ENCODE measurements at places on chromosomes 4 and X. TPM values are rescaled to one million over a fixed set of nuclear protein-coding genes. Genes with fewer than 3 reads are reported as not detected.

GRCh38 chr4:118076958-118077766, 42.9 kb downstream of the NDST3 start:
- H3K4me3 ChIP-seq: no peak overlapping the region
- 0 out of 2 replicates have a peak, but pooled peaks cover 12% of the 10 kb centered on the region for H3K27me3 ChIP-seq
- no peaks in the 10 kb centered on the region for H3K4me1 ChIP-seq
- peak; percentile 57 for DNase-seq
- H3K36me3 ChIP-seq: no peaks in the 10 kb centered on the region

DNA sequence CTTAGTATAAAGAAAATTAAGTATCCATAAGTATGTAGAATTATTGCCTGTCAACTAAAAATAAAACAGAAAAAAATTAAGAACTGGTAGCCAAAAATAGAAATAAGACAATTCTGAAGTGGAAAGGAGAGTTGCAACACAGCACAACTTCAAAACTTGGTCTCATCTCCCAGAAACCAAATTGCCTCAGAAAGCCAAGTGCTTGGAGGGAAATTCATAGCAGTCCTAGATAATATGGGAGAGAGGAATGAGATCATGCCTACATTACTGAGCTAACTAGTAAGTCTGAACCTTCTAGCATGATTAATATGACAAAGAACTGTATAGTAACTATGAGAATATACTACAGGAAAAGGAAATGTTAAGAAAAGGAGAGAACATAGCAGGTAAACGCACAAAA, 256.5 kb downstream of the LDB2 start:
- no peak overlapping the region for H3K4me3 ChIP-seq
- no peaks in the 10 kb centered on the region for H3K27me3 ChIP-seq
- H3K36me3 ChIP-seq: no peaks in the 10 kb centered on the region
- H3K27ac ChIP-seq: peak overlapping the region; percentile 40

Gene TMEM156
- total RNA-seq: not detected

- H3K36me3 ChIP-seq: no peaks in the 10 kb centered on the region
- H3K27ac ChIP-seq: no peak overlapping the region
- no peak overlapping the region for H3K4me3 ChIP-seq
- peaks cover 10% of the 10 kb centered on the region for H3K4me1 ChIP-seq
- H3K27me3 ChIP-seq: no peaks in the 10 kb centered on the region
These were observed 190.2 kb upstream of the BANK1 start for GRCh38 chr4:101600287-101600686.

- H3K4me1 ChIP-seq: peaks cover 18% of the 10 kb centered on the region
- no peaks in the 10 kb centered on the region for H3K36me3 ChIP-seq
- no peaks in the 10 kb centered on the region for H3K27me3 ChIP-seq
- no peak for DNase-seq
- no peak overlapping the region for H3K4me3 ChIP-seq
These were observed 142.2 kb upstream of the EOLA2 start for GRCh38 chrX:150080497-150080896.

DNA sequence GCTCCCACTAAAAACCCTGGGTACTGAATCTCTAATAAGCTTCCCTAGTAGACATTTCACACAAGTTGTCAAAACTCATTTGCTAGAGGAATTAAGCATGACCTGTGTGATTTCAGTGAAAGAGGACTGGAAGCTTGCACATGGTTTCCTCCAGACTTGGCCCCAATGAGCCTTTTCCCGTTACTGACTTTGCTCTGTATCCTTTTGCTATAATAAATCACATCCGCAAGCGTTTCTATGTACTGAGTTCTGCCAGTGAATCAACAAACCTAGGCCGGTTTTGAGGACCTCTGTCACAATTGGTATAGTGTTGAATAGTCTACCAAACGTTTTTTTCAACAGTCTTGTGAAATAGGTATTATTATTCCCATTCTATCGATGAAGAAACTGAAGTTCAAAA, 8.2 kb downstream of the ATP11C start:
- no peaks in the 10 kb centered on the region for H3K4me1 ChIP-seq
- no peak for DNase-seq
- no peak overlapping the region for H3K27ac ChIP-seq
- no peaks in the 10 kb centered on the region for H3K36me3 ChIP-seq

DNA sequence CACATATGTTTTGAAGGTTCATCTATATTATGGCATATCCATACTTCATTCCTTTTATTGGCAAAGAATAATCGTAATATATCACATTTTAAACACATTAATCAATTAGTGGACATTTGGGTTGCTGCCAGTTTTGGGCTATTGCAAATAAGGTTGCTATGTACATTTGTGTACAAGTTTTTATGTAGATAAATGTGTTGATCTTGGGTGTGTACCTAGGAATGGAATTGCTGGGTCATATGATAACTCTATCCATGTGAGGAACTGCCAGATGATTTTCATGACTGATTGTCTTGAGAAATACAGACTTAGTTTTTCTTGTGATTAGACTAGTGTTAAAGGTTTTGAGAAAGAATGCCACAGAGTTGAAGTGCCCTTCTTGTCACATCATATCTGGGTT, 99.2 kb upstream of the RAB40AL start:
- no peaks in the 10 kb centered on the region for H3K36me3 ChIP-seq
- no peak overlapping the region for H3K27ac ChIP-seq
- H3K27me3 ChIP-seq: no peaks in the 10 kb centered on the region

Gene MCF2
- not detected for total RNA-seq

Gene OCIAD2
- total RNA-seq: 1.1 TPM

- H3K4me3 ChIP-seq: no peak overlapping the region
- no peaks in the 10 kb centered on the region for H3K4me1 ChIP-seq
- H3K27ac ChIP-seq: no peak overlapping the region
- H3K27me3 ChIP-seq: no peaks in the 10 kb centered on the region
These were observed 111.4 kb upstream of the LIMCH1 start for GRCh38 chr4:41426539-41426938.

DNA sequence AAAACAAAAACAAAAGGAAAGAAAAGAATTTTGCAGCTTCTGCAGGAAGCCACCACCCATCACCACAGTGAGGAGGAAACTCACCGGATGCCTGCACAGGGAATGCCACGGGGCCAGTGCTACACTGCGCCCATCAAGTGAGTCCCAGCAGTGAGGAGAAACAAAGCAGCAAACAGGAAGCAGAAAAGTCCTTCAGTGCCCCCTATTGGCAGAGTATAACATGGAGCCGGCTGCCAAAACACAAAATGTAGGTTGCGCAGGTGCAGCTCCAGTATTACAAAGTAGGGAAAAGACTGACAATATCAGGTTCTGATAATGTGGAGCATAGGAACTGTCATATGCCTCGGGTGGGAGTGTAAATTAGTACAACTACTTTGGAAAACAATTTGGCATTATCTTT, 23.3 kb upstream of the SCML2 start:
- DNase-seq: peak; percentile 33
- H3K4me3 ChIP-seq: no peak overlapping the region
- no peaks in the 10 kb centered on the region for H3K4me1 ChIP-seq

- H3K27ac ChIP-seq: no peak overlapping the region
- H3K4me1 ChIP-seq: no peaks in the 10 kb centered on the region
These were observed 32.1 kb upstream of the MTNR1A start for GRCh38 chr4:186587416-186588018.

Gene RNF212
- total RNA-seq: 2.5 TPM

DNA sequence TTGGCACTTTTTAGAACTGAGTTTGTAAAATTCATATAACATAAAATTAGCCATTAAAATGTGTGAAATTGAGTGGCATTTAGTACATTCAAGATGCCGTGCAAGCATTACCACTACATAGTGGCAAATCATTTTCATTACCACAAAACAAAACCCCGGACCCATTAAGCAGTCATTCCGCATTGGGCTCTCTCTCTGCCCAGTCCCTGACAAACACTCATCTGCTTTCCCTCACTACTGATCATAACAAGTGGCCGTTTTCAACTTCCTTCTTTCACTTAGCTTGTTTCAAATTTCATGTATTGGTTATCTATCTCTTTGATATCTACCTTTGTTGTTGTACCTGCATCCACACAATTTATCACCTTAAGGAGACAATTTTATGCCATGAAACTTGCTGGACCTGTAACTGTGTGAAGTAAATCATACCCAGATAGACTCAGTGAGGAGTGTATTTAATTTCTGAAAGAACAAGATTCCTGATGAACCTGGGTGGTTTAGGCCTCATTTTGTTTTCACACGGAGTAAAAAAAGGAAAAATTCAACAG, 202.1 kb downstream of the OR13H1 start:
- H3K4me1 ChIP-seq: no peaks in the 10 kb centered on the region
- H3K4me3 ChIP-seq: no peak overlapping the region
- H3K36me3 ChIP-seq: no peaks in the 10 kb centered on the region
- no peaks in the 10 kb centered on the region for H3K27me3 ChIP-seq

Gene SPOCK3
- not detected for total RNA-seq

- DNase-seq: no peak
- H3K27me3 ChIP-seq: no peaks in the 10 kb centered on the region
- no peaks in the 10 kb centered on the region for H3K4me1 ChIP-seq
- no peak overlapping the region for H3K27ac ChIP-seq
- no peaks in the 10 kb centered on the region for H3K36me3 ChIP-seq
These were observed 89.4 kb upstream of the PPP2R3B start for GRCh38 chrX:475926-476723.

GRCh38 chrX:147876849-147877646, 34.7 kb upstream of the FMR1 start:
- no peak overlapping the region for H3K4me3 ChIP-seq
- no peaks in the 10 kb centered on the region for H3K27me3 ChIP-seq
- no peak for DNase-seq
- no peaks in the 10 kb centered on the region for H3K4me1 ChIP-seq

Gene NRK
- total RNA-seq: not detected

Gene PRKG2
- total RNA-seq: 4.6 TPM

Gene NLGN4X
- under 0.01 TPM for total RNA-seq

- DNase-seq: peak; percentile 50
- no peaks in the 10 kb centered on the region for H3K36me3 ChIP-seq
- no peaks in the 10 kb centered on the region for H3K4me1 ChIP-seq
- H3K27ac ChIP-seq: no peak overlapping the region
- no peaks in the 10 kb centered on the region for H3K27me3 ChIP-seq
These were observed 43.1 kb downstream of the ADAMTS3 start for GRCh38 chr4:72525938-72526337.

Gene TEX13D
- not detected for total RNA-seq

GRCh38 chrX:132277953-132278614, 58.8 kb upstream of the RAP2C start:
- no peak overlapping the region for H3K27ac ChIP-seq
- no peaks in the 10 kb centered on the region for H3K4me1 ChIP-seq
- H3K27me3 ChIP-seq: no peaks in the 10 kb centered on the region
- no peak overlapping the region for H3K4me3 ChIP-seq
- no peak for DNase-seq

DNA sequence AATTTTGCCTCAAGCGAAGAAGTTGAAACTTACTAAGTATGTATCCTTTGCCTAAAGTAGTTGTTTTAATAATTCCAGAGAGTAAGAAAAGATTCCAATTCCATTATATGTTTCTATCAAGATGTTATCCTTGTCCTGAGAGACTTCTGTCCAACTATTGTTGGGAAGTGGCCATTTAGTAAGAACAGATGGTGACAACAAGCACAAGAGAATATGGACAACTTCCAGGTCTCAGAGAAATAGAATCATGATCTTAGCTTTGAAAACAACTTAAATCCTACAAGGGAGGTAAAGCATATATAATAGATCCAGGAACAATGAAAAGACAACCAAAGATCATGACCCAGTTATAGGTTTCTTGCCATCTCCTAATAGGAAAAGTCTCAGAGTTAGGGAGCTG, 486.6 kb upstream of the PCDH10 start:
- H3K4me3 ChIP-seq: no peak overlapping the region
- no peak overlapping the region for H3K27ac ChIP-seq
- no peaks in the 10 kb centered on the region for H3K36me3 ChIP-seq
- H3K27me3 ChIP-seq: no peaks in the 10 kb centered on the region

DNA sequence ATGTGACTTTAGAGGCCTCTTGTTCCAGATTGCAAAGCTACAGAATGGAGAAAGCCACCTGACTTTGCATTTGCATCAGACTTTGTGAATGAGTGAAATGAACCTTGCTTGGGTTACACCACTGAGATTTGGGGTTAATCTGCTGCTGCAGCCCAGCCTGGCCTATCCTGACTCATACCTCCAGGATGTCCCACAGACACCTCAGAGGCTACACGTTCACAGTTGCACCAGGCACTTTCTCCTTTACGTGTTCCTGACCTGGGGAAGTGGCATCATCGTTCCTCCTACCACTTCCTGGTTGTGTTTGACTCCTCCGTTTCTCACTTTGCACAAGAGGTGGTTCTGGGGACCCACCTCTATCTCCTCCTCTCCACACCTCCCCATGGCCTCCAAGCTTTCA, 9.2 kb upstream of the SORCS2 start:
- H3K27me3 ChIP-seq: peaks cover 17% of the 10 kb centered on the region
- H3K27ac ChIP-seq: no peak overlapping the region
- H3K36me3 ChIP-seq: no peaks in the 10 kb centered on the region
- H3K4me3 ChIP-seq: no peak overlapping the region
- DNase-seq: peak; percentile 45

GRCh38 chr4:55080174-55080865, 45.1 kb downstream of the KDR start:
- H3K4me3 ChIP-seq: peak overlapping the region; percentile 65
- peak overlapping the region; percentile 82 for H3K27ac ChIP-seq
- no peaks in the 10 kb centered on the region for H3K36me3 ChIP-seq
- peak; percentile 86 for DNase-seq

Gene SFRP2
- total RNA-seq: 0.65 TPM

- DNase-seq: no peak
- H3K4me1 ChIP-seq: no peaks in the 10 kb centered on the region
- H3K4me3 ChIP-seq: no peak overlapping the region
- H3K27ac ChIP-seq: no peak overlapping the region
- H3K36me3 ChIP-seq: no peaks in the 10 kb centered on the region
These were observed 20.2 kb upstream of the NSUN7 start for GRCh38 chr4:40729555-40729954.

DNA sequence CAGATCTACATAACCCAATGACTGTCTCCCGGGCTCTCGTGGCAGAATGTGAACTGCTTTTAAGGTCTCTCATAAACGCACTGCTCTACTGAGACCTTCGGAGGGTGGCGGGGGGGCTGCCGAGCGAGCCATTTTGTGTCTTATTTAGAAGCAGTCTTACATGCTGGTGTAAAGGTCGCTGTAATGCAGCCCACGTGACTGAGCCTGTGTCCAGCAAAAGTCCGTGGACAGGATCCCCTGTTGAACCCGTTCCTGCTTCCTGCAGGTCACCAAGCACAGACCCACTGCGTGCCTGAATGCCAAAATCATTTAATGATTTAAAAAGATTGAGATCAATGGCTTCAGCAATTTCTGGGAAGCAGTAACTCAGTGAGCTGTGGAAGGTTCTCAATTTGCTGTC, 415.9 kb downstream of the BCOR start:
- H3K4me1 ChIP-seq: no peaks in the 10 kb centered on the region
- no peak overlapping the region for H3K27ac ChIP-seq
- no peak overlapping the region for H3K4me3 ChIP-seq
- no peaks in the 10 kb centered on the region for H3K27me3 ChIP-seq
- DNase-seq: no peak
- H3K36me3 ChIP-seq: no peaks in the 10 kb centered on the region

Gene NDNF
- total RNA-seq: 1.9 TPM

Gene TMPRSS11D
- total RNA-seq: not detected

DNA sequence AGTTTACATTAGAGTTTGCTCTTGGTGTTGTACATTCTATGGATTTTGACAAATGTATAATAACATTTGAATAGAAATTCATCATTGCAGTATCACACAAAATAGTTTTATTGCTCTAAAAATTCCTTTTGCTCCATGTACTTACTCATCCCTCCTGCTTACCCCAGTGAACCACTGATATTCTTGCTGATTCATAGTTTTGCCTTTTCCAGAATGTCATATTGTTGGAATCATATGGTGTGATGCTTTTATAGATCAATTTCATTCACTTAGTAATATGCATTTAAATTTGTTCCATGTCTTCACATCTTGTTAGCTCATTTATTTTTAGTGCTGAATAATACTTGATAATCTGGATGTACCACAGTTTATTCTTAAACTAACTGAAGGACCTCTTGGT, 1593.2 kb downstream of the C4orf33 start:
- H3K4me1 ChIP-seq: no peaks in the 10 kb centered on the region
- H3K27ac ChIP-seq: no peak overlapping the region
- no peak for DNase-seq
- no peaks in the 10 kb centered on the region for H3K27me3 ChIP-seq

Gene CTAG1B
- not detected for total RNA-seq

Gene TSPAN7
- total RNA-seq: not detected

Measured in GM23248 (cell line).